NCI-H526 (cell line): ENCODE measurements at places on chromosomes 6 and 20.

- DNase-seq = no peak
Observed at GRCh38 chr20:1122388-1123315, 4.2 kb downstream of the PSMF1 start.

GRCh38 chr20:55533632-55534031, 471.7 kb downstream of the CBLN4 start:
- DNase-seq = no peak

- no peak for DNase-seq
Observed at GRCh38 chr6:12001706-12002435, 10.2 kb upstream of the HIVEP1 start.

- DNase-seq = no peak
Observed at GRCh38 chr20:37649017-37649416, 44.8 kb upstream of the CTNNBL1 start.

GRCh38 chr20:4104045-4104444, 88.7 kb upstream of the RNF24 start:
- no peak for DNase-seq

GRCh38 chr6:170208182-170208601, 82.7 kb downstream of the DLL1 start:
- DNase-seq = no peak

- DNase-seq = no peak
Observed at GRCh38 chr20:59600472-59600871, 3.9 kb upstream of the PHACTR3 start.

- DNase-seq = no peak
Observed at GRCh38 chr6:122154912-122155575, 244.4 kb upstream of the HSF2 start.

- no peak for DNase-seq
Observed at GRCh38 chr6:142009647-142010046, 123.1 kb upstream of the GJE1 start.

GRCh38 chr20:9409352-9409751, 105.0 kb upstream of the LAMP5 start:
- DNase-seq = no peak

- DNase-seq = no peak
Observed at GRCh38 chr20:64265201-64265600, 9.7 kb downstream of the PCMTD2 start.

GRCh38 chr20:57620999-57621398, 773 bp upstream of the ZBP1 start:
- no peak for DNase-seq

DNA sequence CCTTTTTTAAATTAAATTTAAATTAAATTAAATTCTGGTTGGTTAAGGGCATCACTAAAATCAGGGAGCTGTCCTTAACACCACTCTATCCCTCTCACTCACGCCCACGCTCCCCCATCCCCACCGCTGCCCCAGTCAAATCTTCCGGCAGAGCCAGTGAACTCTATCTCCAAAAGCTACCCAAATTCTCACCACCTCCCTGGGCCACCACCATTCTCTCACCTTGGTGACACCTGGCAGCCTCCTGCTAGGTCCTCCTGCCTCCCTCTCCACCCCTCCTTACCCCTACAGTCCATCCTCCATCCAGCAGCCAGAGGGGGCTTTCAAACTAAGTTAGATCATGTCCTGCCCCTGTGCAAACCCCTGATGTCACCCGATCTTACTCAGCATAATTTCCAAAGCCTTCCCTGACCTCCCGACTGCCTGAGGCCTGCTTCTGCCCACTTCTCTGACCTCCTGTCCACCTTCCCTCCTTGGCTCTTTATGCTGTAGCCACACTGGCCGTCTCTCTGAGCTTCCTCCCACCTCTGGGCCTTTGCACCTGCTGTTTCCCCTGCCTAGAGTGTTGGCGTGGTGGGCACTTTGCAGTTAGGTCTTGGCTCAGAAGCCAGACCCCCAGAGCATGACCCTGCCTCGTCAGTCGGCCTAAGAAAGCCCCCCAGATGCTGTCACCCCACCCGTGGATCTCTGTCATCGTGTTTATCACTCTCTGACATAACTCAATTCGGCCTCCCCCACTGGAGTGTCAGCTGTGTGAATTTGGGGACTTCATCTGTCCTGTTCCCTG, 24.7 kb downstream of the PTGIS start:
- no peak for DNase-seq

DNA sequence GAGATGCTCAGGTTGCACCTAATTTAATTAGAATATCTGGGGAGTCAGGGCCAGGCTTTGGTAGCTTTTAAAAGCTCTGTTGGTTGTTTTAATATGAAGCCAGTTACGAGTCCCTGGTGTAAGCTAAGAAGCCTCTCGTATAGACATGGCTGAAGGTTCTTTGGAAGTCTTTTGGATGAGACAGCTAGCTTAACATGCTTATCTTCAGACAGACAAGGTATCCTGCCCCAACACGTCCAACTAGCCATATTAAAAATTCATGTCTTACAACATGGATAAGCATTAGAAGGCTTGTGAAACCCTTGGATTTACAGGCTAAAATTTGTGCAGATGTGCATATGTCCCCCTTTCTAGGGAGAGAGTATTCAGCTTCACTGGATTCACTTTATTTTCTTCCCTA, 105.7 kb upstream of the KCNK16 start:
- no peak for DNase-seq

- DNase-seq = no peak
Observed at GRCh38 chr20:843912-844311, 10.4 kb downstream of the FAM110A start.

- DNase-seq = no peak
Observed at GRCh38 chr6:138856654-138857053, 60.8 kb downstream of the ECT2L start.

DNA sequence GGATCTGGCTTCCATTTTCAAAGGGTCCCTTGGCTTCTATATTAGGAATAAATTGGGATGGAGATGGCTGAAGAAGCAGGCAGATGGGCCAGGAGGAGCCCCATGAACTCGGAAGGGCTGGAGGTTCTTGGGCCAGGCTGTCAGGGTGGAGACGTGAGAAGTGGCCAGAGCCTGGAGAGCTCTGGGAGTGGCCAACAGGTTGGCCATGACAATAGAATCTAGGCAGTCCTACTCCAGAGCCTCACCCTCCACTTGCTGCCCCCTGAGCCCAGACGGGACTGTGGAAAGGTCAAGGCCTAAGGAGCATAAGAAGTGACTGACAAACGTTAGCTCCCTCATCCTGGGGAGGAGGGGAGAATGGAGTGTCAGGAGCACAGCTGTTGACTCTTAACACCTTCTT, 62.1 kb downstream of the STK35 start:
- no peak for DNase-seq

- DNase-seq = no peak
Observed at GRCh38 chr6:13696226-13696625, 15.4 kb downstream of the RANBP9 start.

DNA sequence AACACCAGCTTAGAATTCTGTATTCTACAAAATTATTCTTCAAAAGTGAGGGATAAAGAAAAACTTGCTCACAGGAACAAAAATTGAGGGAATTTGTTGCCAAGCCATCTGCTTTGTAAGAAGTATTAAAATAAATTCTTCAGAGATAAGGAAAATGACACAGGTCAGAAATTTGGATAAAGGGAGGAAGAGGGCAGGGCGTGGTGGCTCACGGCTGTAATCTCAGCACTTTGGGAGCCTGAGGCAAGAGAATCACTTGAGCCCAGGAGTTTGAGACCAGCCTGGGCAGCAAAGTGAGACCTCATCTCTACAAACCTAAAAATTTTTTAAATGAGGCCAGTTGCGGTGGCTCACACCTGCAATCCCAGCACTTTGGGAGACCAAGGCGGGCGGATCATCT, 11.8 kb downstream of the SMIM28 start:
- no peak for DNase-seq

GRCh38 chr20:36312724-36313441, 6.7 kb downstream of the DLGAP4 start:
- DNase-seq = no peak

DNA sequence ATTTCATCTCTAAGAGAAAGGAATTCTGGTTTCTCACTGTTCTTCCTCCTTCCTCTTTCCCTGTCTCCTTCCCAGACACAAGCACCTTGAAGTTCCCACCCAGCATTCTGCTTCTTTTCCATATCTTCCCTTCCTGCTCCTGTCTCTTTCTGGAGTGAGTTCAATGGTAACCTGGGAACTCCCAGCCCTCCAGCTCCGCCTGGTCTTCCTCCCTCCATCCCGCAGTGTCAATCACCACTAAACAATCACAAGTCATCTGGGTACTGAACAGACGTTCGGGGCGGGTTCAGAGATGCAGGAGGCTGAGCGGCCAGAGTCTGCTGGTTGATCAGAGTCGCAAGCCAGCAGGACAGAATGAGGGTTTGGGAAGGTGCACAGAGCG, 7.7 kb downstream of the TTBK1 start:
- peak; percentile 42 for DNase-seq

DNA sequence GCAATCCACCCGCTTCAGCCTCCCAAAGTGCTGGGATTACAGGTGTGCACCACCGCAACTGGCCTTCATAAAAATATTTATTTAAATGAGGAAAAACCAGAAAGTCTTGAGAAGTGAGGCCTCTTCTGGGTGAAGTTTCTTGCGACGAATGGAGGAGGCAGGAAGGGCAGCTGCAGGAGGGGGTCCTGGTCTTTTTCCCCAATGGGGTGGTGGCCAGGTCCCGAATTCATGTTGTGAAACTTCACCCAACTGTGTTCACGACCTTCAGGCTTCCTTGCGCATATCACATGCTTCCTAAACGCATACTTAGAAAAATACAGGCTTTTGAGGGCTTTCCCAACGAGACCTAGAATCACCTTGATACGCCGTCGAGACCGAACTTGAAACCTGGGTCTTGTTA, 145.1 kb downstream of the CDH4 start:
- DNase-seq = no peak

DNA sequence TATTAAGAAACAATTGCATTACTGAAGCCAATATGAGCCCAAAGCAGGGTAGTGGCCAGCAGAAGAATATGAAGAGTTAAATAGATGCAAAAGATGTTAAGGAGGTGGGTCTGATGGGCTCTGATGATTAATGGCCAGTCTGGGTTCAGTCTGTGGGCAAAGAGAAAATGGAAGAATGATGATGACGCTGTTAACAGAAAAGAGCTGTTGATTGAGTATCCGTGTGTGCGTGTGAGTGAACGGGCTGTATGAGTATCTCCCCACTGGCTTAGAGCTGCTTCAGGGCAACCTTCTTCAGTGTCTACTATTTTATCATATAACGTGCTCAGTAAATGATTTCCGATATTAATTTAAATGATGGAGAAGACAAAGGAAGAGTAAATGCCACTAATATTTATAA, 723.3 kb upstream of the MAP3K7 start:
- no peak for DNase-seq

DNA sequence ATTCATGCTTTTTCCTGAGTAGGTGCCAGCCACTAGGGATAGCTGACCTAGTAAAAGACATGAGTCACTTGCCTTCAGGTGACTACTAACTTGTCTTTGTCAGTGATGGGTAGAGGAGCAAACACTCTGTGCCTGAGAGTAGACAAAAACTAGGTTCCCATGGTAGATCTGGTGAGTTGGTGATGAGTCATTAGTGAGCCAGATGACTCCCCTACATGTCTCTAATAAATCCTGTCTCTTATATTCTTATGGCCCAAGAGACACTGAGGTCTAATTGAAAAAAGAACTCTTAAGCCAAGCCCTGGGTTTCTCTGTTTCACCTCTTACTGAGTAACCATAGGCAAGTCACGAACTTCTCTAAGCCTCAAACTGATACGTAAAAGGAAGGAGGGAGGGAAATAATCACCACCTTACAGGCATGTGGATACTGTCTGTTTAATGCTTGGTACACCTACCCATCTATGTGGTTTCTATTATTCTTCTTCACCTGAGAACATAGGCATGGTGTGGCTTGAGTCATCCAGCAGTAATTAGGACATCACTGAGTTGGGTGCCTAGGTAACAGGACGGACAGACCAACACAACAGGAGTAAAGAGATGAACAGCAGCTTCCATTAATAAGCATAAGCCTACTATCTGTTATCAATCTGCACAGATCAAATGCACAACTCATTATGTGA, 20.3 kb downstream of the TTPAL start:
- no peak for DNase-seq

- DNase-seq = no peak
Observed at GRCh38 chr6:160394654-160395035, 46.5 kb downstream of the SLC22A3 start.

DNA sequence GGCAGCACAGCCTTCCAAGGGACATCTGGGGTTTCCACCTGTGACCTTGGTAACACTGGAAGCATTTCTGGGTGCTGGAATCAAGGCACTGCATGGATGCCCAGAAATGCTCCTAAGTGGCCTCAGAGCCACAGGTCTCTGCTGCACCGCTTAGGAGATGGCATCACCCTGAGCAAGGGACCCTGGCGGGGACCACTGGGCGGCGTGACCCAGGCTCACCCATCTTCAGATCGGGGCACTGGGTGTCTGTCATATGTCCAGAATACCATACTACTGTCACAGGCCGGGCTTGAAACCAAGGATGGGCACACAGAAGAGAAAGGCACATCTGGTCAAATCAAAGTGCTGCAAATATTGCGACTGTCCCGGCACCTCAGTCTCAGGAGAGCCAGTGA, 45.9 kb downstream of the SSR1 start:
- DNase-seq = no peak

DNA sequence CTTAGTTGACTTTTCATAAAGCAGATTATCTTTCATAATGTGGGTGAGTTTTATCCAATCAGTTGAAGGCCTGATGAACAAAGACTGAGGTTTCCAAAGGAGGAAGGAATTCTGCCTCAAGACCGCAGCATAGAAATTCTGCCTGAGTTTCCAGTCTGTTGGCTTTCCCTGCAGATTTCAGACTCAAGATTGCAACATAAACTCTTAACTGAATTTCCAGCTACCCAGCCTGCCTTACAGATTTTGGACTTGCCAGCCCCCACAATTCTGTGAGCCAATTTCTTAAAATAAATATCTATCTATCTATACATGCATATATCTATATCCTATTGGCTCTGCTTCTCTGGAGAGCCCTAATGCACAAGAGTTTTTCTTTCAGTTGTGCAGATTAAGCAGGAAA, 57.3 kb upstream of the SMLR1 start:
- no peak for DNase-seq

GRCh38 chr6:1080453-1081337, 231.2 kb upstream of the FOXQ1 start:
- no peak for DNase-seq

- no peak for DNase-seq
Observed at GRCh38 chr6:162970246-162970645, 242.5 kb downstream of the PACRG start.

- DNase-seq = no peak
Observed at GRCh38 chr6:136930528-136930927, 8.4 kb downstream of the SLC35D3 start.

DNA sequence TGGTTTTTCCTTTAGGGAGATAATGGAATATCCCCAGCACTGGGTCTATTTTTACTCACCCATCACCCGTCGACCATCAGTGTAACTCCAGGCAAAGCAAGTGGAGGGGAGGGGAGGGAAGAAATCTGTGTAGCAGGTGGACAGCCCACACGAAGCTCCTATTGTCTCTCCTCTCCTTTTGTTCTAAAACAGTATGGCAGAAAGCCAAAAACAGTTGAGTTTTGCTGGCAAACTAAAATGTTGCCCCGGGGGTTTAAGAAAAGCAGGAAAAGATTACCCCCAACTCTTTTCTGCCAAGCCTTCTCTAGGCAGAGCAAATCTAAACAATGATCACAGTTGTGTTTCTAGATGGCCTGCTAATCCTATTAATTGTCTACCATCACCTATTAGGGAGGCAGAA, 89.7 kb downstream of the PREP start:
- no peak for DNase-seq

- DNase-seq = no peak
Observed at GRCh38 chr20:25227317-25227831, 20.5 kb upstream of the PYGB start.
